Tongue (tissue), 3 donors: ENCODE measurements at places on chromosomes 6 and 20.
A peak's percentile ranks its signal among the peaks of the same experiment; 100 is the strongest.

DNA sequence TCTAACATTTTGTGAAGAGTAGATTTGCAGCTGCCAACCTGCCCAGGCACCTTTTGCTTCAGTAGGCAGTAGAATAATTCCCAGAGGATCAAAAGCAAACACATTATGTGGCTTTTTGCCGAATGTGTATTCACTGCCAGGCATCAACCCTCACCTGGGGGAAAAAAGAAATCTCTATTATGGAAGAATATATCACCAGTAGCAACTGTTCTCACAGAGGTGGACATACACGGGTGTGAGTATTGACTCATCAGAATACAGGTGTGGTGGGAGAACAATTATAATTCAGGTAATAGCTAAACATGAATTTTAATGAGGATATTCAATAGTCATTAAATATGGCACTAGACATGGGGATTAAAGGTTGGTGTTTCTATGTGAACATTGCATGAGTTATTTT, 910.7 kb downstream of the TFAP2A start:
- DNase-seq = no peak

- no peak for DNase-seq
These were observed 66.8 kb upstream of the EDN1 start for GRCh38 chr6:12223383-12223782.

GRCh38 chr20:60268491-60268890, 310.3 kb downstream of the CDH26 start:
- DNase-seq = no peak

DNA sequence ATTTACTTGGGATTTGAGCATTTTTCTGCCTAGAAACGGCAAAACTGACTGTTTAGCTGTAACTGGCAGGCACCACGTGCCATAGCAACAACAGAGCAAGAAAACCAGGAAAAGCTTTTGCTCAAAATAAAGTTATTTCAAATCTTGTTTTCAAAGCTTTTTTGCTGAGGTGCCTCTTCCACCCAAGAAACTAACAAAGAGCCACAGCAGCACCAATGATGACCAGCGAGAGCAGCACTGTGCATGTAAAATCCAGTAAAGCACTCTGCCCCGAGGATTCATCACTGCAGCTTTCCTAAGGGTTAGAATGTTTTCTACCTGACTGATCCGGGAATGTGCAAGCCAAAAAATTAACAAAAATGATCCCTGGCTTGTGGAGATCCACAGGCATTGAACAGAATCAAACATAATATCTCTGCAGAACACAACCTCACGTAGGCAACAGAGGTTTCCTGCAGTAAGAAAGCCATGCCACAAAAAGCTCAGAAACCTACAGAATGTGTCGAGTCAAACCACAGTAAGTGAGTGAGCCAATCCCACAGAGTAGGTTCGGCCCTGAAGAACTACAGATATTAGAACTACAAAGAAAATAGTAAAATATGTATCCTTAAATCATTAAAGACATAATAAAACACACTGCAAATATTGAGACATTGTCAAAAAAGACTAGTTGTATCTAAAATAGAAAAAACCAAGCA, 7.4 kb upstream of the ULBP3 start:
- no peak for DNase-seq

GRCh38 chr6:34673064-34673463, 23.5 kb downstream of the ILRUN start:
- DNase-seq = no peak

DNA sequence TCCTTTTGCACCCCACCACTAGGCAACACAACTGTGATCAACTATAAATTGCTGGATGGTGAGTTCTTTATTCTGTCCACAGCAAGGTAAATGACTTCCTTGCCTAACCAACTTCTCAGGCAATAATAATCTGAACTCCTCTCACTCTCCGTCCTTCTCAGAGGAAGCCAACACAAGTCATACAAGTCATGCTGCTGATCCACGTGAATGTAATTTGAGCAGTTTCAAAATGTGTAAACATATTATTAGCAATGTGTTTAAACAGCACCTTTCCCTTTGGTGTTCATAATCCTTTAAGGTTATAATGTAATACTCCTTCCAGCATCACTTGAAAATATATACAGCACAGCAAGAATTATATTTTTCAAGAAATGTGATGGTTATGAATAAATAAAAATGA, 127.9 kb downstream of the QRSL1 start:
- peak; percentile 17 for DNase-seq

GRCh38 chr6:129448965-129449364, 261.0 kb downstream of the ARHGAP18 start:
- no peak for DNase-seq

DNA sequence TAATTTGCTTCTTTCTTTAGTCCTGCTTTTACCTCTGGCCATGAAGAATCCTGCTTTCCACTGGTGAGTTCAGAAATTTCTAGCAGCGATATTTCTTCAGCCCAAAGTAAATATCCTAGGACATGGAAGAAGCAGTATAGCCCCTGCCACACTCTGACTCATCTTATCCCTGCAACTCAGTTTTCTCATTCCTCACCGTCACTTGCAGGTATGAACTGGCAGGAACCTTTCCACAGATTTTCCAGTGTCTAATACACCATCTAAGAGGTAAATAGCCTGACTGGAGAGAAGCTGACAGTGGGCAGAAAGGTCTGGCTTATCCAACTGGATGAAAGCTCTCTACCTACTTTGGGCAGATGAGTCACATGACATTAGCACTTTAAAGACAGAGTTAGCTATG, 816.7 kb upstream of the FLRT3 start:
- DNase-seq = no peak
